ENCODE measurements at places on chromosomes 13 and 19.

- DNase-seq, result no peak
Observed at GRCh38 chr19:4456476-4456842, 1.1 kb downstream of the UBXN6 start.

GRCh38 chr19:51365211-51365964, 800 bp downstream of the ETFB start:
- no peak for DNase-seq

DNA sequence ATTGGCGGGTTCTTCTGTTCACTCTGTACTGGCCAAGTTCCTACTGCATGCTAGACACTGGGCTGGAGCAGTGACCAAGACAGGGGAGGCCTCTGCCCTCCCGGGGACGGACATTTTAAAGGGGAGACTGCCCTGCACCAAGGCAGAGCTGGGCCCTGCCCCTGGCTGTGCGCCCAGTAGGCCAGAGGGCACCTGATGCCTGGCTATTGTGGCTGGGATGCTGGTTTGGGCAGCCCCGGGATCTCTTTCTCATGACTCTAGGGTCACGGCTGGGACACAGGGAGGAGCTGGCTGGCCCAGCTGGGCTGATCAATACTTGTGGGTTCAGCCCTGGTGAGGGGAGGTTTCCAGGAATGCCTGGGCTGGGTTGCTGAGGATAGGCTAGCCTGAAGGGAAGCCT, 17.7 kb downstream of the LIPE start:
- no peak for DNase-seq

GRCh38 chr13:41461527-41462139, 4.3 kb downstream of the RGCC start:
- no peak for DNase-seq

DNA sequence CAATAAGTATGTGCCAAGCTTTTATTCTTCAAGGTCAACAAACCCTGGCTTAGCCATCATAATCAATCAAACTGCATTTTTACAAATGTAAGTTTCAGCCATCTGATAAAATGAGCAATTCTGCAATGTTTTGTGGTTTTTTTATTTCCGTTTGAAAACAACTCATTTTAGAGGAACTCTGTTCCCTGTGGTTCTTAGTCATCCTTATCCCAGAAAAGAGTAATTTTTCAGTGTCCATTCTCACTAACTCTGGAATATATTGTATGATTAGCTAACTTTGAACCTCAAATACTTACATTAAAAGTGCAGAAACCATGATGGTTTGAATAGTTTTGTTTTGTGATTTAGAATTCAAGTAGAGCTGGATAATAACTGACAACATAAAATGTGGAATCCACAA, 87.6 kb downstream of the IRS2 start:
- DNase-seq, result peak; percentile 29

DNA sequence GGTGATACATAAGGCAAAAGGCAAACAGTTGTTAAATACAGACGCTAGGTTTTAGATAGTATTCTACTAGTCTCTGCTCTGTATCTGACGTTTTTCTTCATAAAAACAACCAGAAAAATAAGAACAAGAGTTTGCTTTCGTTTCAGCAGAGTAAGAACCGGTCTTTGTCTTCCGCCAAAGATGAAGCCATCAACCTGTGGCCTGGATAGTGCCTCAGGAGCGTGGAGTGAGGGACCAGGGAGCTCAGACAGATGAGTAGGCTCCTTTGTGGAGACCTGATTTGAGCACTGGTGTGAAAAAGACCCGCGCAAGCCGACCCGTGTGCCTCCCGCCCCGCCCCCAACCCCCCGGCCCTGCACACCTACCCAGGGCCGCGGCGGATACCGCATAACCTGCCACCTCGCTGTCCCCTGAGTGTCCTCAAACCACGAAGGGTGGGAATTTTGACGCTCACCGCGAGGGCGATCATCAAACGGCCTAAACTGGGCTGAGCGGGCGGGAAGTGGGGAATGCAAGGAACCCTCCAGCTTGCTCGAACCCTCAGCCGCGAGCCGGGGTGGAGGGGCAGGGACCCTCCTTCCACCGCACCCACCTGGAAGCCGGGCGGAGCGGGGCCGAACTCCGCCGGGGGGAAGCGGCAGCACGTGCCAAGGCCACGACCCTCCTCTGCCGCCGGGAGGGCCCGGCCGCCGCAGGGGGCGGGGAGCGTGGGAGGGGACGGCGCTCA, 866 bp upstream of the LMO7 start:
- peak; percentile 12 for DNase-seq

GRCh38 chr19:40461669-40462221, 3.8 kb downstream of the BLVRB start:
- no peak for DNase-seq

GRCh38 chr13:21347753-21348318, 111.3 kb downstream of the ZDHHC20 start:
- DNase-seq, result no peak

DNA sequence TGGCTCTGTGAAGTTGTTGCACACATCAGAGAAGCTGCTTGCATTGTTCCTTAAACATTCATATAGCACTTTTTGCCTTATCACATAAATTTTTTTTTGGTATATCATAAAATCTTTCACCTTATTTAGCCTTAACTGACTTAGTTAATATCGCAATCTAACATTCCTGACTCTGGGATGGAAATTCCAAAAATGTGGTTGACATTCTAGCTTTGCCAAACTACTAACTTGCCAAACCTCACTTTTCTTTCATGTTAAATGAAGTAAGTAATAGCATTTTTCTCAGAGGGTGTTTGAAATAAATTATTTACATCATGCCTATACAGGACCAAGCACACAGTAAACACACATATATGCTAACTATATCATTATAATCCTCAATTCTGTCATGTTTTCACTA, 736.9 kb upstream of the PCDH9 start:
- DNase-seq, result no peak

- no peak for DNase-seq
Observed at GRCh38 chr13:41780715-41781706, 179.9 kb downstream of the VWA8 start.

DNA sequence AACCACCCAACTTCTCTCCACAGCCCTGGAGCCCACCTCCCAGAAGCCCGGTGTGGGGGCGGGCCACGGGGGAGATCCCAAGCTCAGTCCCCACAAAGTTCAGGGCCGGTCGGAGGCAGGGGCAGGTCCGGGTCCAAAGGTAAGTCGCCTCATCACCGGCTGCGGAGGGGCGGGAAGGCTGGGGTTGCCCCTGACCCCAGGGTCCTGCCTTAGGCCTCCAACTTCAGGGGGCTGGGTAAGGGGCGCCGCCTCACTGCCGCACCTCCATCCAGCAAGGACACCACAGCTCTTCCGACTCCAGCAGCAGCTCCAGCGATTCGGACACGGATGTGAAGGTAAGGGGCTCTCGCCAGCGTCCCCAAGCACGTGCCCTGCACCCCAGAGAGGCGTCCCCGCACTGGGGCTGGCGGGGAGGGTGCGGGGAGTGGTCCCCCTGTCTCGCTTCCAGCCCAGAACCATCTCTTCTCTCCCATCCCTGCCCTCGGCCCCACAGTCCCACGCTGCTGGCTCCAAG, 358 bp downstream of the C19orf33 start:
- no peak for DNase-seq

GRCh38 chr13:28099396-28100149, 803 bp downstream of the FLT3 start:
- DNase-seq, result no peak

GRCh38 chr19:30540761-30541160, 168.6 kb downstream of the ZNF536 start:
- no peak for DNase-seq

- no peak for DNase-seq
Observed at GRCh38 chr19:27824108-27824507, 1388.8 kb downstream of the UQCRFS1 start.

DNA sequence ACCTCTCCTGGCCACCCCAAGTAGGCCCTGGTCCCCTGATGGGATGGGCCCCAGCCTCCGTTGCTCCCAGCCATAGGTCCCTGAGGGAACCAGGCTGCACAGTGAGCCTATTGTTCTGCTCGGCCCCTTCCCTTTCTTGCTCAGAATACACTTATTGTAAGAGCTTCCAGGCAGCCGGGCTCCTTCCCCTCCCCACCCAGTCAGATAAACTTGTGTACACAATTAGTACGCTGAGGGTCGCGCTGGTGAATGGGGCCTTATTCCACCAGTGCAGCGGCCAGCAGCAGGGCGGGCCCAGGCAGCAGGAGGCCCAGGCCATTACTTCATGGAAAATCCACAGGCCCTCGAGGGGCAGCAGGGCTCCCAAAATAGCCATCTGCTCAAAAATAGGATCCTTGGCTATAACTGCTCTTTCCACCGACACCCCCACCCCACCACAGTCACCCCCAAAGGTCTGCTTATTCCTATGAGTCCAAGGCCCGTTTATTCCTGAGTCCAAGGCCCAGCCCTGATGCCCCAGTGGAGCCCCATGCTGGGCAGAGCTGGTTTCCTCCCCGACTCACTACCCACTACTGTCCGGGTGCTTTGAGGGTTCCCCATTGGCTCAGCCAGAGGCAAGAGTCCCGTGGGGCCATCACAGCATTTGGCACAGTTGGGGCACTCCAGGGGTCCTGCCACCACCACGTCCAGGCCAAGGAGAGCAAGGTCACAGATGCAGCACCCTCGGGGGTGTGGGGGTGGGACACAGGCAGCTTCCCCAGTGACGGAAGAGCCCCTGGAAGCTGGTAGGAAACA, 22.1 kb downstream of the CAPN12 start:
- DNase-seq, result no peak

DNA sequence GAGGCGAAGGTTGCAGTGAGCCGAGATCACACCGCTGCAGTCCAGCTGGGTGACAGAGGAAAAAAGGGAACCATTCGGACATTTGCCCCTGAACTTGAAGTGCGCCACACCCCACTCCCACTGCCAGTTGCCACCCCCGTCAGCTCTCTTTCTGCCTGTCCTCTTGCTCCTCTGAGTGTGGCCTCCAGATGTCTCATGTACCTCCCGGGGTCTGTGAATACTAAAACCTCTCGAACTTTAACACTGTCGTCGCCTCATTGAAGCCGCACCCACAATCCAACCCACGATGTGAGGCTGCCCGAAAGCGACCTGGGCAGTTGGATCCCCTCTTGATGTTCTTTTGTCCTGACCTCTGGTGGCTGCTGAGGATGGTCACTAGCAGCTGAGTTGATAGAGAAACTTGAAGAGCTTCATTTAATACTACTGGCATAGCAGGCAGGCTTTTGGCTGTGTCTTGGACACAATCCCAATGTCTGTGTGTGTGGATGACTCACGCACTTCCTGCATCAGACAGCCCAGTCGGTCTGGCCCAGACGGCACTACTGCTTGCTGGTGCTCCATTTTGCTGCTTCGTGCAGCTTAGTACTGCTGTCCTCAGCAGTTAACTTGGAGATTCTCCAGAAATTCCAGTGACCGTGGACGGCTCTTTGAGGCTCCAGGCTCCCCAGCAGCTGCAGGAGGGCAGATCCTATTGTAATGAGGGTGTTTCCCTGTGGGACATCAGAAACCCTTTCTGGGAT, 4.2 kb downstream of the FPR3 start:
- DNase-seq, result peak; percentile 86

GRCh38 chr13:74144269-74144668, 10.1 kb upstream of the KLF12 start:
- no peak for DNase-seq

- no peak for DNase-seq
Observed at GRCh38 chr19:47406711-47407416, 12.5 kb downstream of the MEIS3 start.

- no peak for DNase-seq
Observed at GRCh38 chr13:79352107-79352506, 53.9 kb downstream of the RBM26 start.

- DNase-seq, result no peak
Observed at GRCh38 chr13:77952737-77953136, 34.1 kb upstream of the EDNRB start.

DNA sequence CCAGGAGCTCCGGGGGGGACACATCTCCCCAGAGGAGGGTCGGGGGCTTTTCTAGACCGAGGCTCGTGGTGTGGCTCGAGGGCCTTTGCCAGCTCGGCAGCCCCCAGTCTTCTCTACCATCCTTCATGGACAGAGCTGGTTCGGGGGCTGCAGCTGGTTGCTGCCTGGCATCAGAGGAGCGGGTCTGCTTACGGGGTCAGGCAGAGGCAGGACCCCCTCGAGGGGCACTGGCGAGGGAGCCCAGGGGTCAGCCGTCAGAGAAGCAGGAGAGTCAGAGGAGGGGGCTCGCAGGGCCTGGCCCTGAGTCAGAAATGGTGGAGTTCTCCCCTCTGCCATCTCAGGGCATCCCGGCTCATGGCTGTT, 123.5 kb downstream of the KDM4B start:
- DNase-seq, result no peak

DNA sequence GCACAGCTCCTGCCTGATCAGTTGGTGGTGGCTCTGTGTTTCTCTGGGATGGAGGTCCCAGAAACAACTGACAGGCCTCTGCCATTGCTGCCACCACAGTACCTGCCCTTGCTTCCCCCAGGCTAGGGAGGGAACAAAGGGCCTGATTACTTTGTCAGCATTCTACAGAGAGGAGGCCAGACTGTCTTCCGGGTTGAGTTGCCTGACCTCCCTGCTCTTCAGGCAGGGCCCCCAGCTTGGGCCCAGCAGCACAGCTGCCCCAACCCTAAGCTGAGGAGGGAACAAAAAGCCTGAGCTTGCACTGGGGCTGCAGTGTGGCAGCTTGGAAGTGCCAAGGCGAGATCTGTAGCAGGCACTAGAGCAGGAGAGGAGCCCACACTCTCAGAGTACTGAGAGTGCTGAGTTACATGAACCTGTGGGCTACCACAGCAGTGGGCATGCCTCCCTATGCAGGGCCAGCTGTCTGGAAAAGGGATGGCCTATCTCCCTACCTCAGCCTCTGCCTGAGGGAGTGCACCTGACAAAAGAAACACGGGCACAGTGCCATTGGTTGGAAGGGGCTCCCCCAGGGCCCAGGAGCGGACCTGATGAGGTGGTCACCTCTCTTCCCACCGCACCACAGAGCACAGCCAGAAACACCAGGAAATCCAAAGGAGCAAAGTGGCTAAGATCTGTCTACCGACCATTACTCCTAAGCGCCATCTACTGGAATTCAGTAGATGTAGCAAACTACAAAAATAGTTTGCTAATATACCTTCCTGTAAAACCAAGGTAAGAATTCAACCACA, 24.4 kb downstream of the SLC25A15 start:
- DNase-seq, result peak; percentile 12

- DNase-seq, result no peak
Observed at GRCh38 chr19:50275577-50276368, 53.4 kb downstream of the KCNC3 start.

DNA sequence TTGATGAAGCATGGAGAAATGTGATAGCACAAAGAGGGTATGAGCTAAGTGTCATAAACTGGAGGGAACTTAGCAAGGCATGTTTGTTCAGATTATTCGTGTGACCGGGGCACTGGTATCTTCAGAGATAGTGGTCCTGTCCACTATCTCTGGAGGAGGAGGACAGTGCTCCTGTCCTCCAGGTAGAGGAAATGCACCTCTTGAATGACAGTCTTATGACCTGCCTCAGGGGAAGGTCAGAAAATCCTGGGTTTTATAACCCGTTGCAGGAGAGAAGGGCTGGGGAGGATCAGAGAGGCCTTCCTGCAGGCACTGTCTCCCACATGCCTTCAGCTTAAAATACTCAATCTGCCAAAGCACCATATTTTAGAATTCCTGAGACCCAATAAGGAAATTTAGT, 213.5 kb upstream of the UBL3 start:
- no peak for DNase-seq
